Uterus (tissue), 4 donors: ENCODE measurements at places on chromosomes 5 and 9.
A peak's percentile ranks its signal among the peaks of the same experiment; 100 is the strongest.

GRCh38 chr5:139549162-139549894 is 11.8 kb upstream of the UBE2D2 start:
- no peak for DNase-seq

- no peak for DNase-seq
Measured at GRCh38 chr5:180785794-180786221, 16.8 kb downstream of the MGAT1 start.

DNA sequence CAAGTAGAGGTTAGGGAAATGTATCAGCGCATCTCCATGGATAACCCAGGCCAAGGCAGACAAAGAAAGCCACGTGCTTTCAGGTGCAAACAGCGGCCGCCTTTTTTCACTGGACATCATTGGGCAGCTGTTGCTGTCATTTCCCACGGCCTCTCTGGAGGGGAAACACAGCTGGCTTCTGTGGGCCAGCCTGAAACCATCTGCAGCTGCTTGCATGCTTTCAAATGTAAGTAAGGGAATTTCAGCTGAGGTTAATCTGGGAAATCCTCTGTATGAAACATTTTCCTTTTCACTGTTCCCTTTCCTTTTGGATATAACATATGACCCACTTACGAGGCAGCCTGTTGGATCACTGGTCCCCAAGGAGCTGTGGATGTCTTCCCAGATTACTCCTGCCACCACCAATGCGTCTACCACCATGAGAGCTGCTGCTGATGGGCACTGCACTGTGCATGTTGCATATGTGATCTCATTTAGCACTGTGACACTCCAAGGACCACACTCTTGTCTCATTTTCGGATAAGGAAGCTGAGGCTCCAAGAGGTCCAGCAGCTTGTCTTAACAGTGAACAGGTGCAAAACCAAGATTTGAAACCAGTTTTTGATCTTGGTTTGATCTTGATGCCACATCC is 106.3 kb downstream of the C9orf152 start:
- no peak for DNase-seq

DNA sequence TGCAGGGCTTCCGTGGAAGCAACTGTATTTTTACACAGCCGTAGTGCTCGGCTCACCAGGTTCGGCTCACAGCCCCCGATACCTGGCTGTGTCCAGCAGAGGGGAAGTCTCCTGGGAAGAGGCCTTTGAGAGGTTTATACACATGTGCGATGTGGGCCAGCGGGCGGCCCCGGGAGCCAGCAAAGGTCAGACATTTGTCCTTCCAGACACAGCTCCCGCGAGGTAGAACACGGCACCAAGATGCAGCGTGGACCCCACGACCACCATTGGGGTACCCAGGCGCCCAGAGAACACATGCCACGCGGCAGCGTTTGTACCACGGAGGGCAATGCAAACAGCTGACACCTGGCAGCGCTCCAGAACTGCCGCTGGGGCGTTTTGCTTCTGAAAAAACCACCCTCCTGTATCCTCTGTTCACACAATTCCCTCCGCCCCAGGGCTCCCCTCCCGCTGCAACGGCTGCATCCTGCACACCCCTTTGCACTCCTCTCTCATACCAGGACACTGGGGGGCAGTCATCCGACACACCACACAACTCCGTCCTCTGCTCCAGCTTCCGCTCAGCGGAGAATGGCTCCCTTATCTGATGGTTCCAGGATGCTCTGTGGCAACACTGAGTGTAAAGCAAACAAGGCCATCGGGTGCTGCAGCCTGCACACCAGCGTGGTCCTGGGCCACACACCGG is 235.3 kb downstream of the SYK start:
- peak; percentile 84 for DNase-seq

DNA sequence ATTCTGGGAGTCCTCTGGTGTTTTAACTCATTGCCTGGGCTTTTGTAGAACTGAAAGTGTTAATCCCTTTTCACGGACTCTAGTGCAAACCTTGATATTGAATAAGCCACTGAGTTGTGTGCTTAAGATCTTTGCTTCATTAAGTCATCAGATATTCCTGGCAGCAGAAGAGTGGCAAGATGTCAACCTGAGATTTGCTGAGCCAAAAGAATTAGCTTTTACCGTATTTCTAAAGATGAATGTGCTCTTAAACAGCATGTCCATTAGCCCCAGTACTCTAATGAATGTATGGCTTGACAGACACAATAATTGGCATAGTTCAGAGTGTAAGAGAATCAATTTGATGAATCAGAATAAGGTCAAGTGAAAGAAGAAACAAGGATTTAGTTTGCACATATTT is 87.2 kb upstream of the CDH6 start:
- DNase-seq = no peak
